Activated T-cell treated with anti-CD3 and anti-CD28 coated beads, Interleukin-2, amount 50 U/mL, for 72 hours (primary cell): ENCODE measurements at places on chromosomes 2 and 18. TPM values are rescaled to one million over a fixed set of nuclear protein-coding genes. Genes with fewer than 3 reads are reported as not detected.

MYL1 gene
- not detected for total RNA-seq

PTGR3 gene
- 40.4 TPM for total RNA-seq

COPS9 gene
- total RNA-seq = 81.5 TPM

ZNG1B gene
- 42.0 TPM for total RNA-seq

HJURP gene
- 93.5 TPM for total RNA-seq

EVX2 gene
- not detected for total RNA-seq

ITGA4 gene
- total RNA-seq = 47.3 TPM

ABCG5 gene
- total RNA-seq = not detected

GKN1 gene
- not detected for total RNA-seq

LRRC30 gene
- not detected for total RNA-seq

DNER gene
- not detected for total RNA-seq

CNGA3 gene
- total RNA-seq = not detected

TLX2 gene
- total RNA-seq = 1.4 TPM

PDCD1 gene
- total RNA-seq = 23.0 TPM

EPAS1 gene
- 50.8 TPM for total RNA-seq

AFF3 gene
- 0.39 TPM for total RNA-seq

SERPINB12 gene
- not detected for total RNA-seq

SIX2 gene
- total RNA-seq = not detected

SPR gene
- total RNA-seq = 1.9 TPM

ITGA6 gene
- total RNA-seq = 8.6 TPM

CREG2 gene
- not detected for total RNA-seq

ZNF396 gene
- total RNA-seq = 2.5 TPM

LGALSL gene
- total RNA-seq = 3.1 TPM

UBXN4 gene
- total RNA-seq = 173 TPM

SLC16A14 gene
- 2.2 TPM for total RNA-seq

GPD2 gene
- 20.0 TPM for total RNA-seq

IL1R1 gene
- total RNA-seq = 14.5 TPM

DHX57 gene
- 10.0 TPM for total RNA-seq

FOXD4L1 gene
- 0.12 TPM for total RNA-seq

IL1F10 gene
- not detected for total RNA-seq

TGFA gene
- 2.5 TPM for total RNA-seq

GBX2 gene
- not detected for total RNA-seq

ZSWIM2 gene
- total RNA-seq = not detected

PPP4R3B gene
- total RNA-seq = 80.8 TPM

FRZB gene
- total RNA-seq = not detected

SEH1L gene
- total RNA-seq = 77.8 TPM

MRO gene
- not detected for total RNA-seq

ARPC2 gene
- 517 TPM for total RNA-seq

PROKR1 gene
- total RNA-seq = not detected

SERPINB3 gene
- total RNA-seq = not detected

FMNL2 gene
- 4.7 TPM for total RNA-seq

CRYBA2 gene
- total RNA-seq = not detected

NFATC1 gene
- 70.4 TPM for total RNA-seq

RESP18 gene
- not detected for total RNA-seq

ELOA2 gene
- total RNA-seq = not detected

LRRTM1 gene
- total RNA-seq = not detected

STAT4 gene
- 104 TPM for total RNA-seq

CAPN14 gene
- total RNA-seq = 0.60 TPM

HNRNPLL gene
- 80.7 TPM for total RNA-seq

TCF23 gene
- total RNA-seq = not detected

LMAN1 gene
- total RNA-seq = 144 TPM

MC2R gene
- not detected for total RNA-seq

TMEM169 gene
- 1.6 TPM for total RNA-seq
